Epithelial cell of esophagus (primary cell): ENCODE measurements at places on chromosomes 16 and 17.
A peak's percentile ranks its signal among the peaks of the same experiment; 100 is the strongest.

GRCh38 chr16:50712560-50712898 is 19.1 kb downstream of the NOD2 start:
- DNase-seq = no peak

- DNase-seq = no peak
These were observed 197.6 kb downstream of the MSI2 start for GRCh38 chr17:57453841-57454425.

DNA sequence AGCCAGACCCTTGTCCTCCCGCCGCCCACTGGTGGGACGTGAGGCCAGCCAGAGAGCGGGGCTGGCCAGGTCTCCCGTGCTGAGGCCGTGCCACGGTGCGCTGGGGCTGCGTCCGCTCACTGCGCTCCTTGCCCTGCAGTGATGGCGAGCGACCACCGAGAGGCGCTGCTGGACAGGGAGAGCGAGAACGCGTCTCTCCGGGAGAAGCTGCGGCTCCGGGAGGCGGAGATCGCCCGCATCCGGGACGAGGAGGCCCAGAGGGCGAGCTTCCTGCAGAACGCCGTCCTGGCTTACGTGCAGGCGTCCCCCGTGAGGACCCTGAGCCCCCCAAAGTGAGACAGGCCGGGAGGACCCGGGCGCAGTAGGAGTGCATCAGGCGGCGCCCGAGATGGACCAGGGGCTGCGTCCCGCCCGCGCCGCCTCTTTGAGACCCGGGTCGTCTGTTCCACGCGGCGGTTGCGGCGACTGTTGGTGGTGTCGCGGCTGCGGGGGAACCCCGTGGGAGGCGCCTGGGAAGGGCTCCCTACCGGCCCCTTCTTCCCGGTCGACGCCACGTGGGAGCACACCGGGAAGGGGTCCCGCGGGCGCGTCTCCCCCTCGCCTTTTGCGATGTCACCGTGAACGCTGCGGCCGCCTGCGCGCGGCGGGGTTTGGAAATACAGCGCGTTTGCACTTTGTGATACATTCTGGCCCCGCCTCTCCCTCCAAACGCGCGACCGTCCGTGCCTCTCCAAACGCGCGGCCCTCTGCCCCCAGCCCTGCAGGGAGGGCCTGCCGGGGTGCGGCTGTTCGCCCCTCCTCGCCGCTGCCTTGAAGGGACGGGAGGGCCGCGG is 792 bp upstream of the RAC3 start:
- peak; percentile 91 for DNase-seq

DNA sequence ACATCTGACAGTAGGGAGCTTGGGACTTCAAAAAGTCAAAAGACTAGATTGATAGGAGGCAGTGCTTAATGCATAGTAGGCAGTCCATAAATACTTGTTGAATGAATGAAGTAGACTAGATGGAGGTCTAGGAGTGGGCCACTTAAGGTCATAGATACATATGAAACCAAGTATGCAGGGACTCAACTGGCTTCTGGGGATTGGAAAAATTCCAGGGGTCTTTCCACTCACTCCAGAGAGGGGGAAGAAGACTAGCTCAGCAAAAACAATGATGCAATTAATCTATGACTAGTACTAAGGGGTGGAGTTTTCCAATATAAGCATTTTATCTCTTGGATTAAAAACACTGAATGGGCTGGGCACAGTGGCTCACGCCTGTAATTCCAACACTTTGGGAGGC is 298.3 kb upstream of the XYLT1 start:
- no peak for DNase-seq

GRCh38 chr17:1574697-1575471 is 12.3 kb upstream of the PITPNA start:
- no peak for DNase-seq

DNA sequence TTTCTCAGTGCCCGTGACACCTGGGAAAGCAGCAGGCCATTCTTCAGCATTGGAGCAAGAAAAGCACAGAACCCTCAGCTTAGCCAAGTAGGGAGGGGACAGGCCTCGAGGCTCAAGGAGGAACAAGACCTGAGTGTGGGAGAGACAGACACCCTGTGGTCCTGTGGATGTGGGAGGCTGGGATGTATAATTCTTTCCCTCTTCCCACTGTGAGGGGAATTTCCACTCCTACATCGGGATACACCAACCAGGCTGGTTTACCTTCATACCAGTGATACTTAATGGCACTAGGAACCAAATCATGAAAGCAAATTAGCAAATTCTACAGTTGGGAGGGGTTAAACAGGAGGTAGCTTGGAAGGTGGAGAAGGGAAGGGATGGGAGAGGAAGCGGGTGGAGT is 41.7 kb downstream of the LYRM1 start:
- DNase-seq = peak; percentile 19

DNA sequence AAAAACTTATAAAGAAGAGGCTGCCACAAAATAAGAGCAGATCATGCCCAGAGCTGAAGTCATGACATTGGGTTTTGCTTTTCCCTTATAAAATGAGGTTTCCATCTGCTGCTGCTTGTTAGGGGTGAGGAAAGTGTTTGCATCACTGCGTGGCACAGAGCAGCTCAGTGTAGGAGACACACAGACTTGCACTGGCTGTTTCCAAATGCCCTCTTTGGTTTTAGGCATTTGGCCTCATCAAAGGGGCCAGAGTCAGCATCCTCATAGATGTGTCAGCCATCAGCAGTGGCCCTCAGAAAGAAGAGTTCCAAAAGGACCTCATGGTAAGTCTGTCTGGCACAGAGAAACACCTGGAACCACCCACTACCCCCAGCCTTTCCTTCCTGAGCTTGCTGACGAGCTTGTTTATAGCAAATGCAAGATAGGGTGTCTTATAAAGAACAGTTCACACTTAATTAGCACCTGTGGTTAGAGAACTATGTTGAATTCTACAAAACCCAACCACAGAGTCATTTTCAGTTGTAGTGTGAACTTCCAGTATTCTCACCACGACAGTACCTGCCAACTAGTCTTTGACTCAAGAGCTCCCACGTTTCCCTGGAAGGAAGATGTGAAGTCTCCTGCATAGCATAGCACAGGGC is 17.0 kb downstream of the VWA3A start:
- DNase-seq = no peak

DNA sequence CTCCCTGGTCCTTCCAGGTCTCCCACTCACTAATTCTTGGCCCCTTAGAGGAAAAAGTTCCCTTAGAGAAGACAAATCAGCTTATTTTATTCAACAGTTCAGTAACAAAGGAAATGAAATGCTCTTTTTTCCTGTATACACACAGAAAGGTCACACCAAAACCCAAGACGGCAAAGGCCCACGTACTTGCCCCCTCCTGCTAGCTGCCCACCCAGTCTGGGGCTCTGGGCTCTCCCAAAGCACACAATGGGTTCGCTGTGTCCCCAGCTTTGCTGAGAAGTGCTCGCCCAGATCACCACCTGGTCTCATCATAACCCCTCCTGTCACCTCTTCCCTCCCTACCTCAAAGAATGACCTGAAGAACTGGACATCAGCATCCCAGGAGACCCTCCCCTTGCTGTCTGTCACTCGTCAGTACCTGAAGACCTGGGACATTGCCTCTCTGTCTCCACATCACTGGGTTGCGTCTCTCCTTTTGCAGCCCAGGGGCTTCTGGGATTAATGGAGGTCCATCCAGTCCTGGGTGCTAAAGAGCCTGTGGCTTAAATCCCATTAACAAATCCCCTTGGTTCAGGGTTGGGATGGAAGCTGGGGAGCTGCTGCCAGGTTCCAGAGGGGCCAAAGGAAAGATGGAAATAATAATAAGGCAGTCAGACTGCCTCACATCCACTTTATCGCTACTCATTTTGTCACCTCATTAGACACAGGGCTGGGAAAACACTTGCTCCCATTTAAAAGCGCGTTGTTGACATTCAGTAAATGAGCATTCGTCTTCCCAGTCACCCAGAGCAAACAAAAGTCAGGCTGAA is 3.3 kb downstream of the SLC6A4 start:
- DNase-seq = no peak

GRCh38 chr16:89261691-89262563 is 44.4 kb downstream of the ZNF778 start:
- no peak for DNase-seq

DNA sequence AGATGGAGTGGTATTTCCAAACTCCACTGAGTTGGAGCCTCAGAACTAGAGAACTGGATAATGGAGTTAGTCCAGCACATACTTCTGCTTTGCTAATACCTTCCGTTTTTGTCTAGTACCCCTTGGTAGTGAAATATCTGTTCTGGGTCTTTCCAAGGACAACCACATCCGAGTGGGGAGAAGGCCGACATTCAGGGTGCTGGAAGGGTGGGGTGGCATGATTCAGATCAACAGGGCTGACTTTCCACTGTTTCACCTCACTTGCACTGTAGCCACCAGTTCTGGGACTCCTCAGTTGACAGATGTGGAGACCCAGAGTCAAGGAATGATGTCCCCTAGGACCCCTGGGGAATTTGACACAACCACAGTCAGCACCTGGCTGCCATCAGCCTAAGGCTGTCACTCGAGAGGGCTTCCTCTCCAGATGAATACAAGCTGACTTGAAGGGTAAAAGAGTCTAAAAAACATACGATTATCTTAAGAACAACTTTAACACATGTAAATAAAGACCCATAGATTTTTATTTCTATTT is 84.8 kb upstream of the HNF1B start:
- no peak for DNase-seq

DNA sequence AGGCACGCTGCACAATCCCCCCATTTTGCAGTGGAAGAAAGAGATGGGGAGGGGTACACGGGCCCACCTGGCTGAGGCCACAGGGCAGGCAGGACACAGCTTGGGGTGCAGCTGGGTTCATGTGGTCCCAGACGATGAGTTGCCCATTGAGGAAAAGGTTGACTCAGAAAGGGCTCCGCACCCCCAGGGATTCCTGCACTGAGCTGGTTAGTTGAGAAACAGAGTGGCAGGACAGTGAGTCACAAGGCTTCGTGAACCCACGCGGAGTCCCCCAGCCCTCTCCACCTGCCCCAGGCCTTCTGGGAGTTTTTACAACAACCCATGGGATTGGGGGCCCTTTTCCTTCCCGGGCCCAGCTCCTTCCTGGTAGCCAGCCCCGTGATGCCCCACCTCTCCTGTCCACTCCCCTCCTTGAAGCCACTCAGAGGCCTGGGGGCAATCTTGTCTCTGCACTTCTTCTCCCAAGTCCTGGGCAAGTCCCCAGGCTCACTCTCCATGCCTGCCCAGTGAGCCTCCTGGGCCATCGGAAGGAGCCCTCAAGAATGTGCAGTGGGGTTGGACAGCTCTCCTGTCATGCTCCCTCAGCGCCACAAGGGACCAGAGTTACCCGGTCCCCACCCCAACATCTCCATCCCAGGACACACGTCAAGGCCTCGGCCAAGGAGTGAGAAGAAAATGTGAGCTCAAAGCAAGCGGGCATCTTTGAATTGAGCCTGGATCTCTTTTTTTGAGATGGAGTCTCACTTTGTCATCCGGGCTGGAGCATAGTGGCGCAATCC is 251.2 kb downstream of the PARN start:
- DNase-seq = peak; percentile 94

DNA sequence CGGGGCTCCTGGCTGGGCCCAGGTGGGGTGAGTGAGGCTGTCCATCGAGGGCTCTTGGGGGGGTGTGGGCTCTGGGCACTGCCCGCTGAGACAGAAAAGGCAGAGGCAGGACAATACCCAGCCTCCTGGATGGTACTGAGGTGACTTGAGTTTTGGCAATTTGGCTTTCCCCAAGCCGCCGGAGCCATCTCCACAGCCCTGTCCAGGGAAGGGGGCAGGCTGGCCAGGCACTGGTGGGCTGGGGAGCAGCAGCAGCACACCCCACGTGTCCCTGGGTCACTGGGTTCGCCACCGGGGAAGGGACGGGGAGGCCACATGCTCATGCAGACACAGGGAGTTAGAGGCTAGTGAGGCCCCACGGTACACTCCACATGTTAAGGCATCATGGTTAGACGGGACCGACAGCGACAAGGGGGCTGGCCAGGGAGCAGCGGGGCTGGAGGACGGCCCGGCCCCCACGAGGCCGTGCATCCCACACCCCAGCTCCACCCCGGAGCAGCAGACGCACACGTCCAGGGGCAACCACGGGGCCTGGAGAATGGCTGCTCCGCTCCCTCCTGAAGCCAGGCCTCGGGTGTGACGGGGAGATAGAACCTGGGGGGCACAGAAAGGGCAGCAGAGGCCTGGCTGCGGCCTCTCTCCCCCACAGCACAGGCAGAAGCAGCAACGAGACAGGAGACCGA is 3.0 kb downstream of the ARHGDIA start:
- peak; percentile 28 for DNase-seq

GRCh38 chr17:67281053-67281452 is 36.1 kb upstream of the HELZ start:
- peak; percentile 23 for DNase-seq

DNA sequence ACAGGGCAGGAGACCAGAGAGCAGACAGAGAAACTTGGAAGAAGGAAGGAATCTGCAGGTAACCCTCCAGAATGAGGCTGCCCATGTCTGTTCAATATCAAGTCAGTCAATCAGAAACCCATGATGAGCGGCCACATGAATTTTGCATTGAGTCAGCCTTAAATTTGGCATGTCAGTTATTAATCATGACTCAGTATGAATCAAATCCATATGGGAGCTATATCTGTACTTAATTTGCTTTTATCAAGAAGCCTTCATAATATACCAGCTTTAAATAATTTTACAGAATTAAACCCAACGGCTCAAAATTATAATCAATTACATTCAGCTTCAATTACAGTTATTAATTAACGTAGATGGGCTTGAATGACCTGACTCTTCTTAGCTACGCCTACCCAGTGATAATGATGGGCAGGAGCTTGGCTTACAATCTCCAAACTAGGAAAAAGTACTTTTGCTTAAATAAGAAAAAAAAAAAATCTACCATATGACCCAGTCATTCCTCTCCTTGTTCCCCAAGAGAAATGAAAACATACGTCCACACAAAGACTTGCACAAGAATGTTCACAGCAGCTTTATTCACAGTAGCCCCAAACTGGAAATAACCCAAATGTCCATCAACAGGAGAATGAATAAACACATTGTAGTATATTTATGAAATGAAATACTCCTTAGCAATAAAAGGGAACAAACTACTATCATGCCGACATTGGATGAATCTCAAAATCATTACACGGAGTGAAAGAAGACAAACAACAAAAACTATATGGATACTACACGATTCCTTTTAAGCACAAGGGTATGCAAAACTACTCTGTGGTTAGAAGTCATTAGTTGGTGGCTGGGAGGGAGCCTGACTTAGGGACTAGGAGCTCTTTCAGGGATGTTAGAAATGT is 48.6 kb downstream of the SLC39A11 start:
- peak; percentile 58 for DNase-seq

- DNase-seq = peak; percentile 72
These were observed 41.7 kb upstream of the PRSS54 start for GRCh38 chr16:58336332-58337089.

DNA sequence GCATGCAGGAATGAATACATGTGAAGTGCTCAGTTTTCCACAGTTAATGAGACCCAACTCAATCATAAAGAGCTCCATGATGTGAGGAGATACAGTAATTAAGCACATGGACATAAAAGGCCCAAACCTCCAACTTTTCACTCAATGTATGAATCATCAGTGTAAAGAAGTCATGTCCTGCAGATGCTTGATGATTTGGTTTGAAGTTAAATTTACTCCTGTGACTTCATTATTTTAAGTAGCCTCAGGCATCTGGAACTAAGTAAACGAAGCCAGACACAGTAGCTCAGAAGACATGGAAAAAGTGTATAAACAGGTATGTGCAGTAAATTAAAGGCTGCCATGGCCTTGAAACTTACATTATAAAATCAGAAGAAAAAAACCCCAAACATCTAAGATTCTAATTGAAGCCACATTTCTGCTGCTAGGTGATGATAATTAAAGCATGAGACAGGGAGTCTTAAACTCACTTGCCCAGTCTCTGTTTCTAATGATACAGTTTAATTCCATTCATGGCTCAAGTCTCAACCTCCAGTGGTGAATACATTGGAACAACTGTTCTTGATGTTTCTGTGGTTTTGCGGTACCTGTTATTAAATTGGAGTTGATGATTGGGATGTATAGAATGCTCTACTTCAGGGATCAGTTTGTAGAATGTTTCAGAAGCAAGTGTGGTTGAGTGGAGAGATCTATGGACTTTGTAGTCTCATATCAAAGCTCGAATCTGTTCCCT is 28.9 kb upstream of the CCL2 start:
- DNase-seq = no peak
